Esophagus muscularis mucosa (tissue), 4 donors: ENCODE measurements at places on chromosomes 13 and 19. TPM values are rescaled to one million over a fixed set of nuclear protein-coding genes. Genes with fewer than 3 reads are reported as not detected.
A peak's percentile ranks its signal among the peaks of the same experiment; 100 is the strongest.

YJEFN3 gene
- 3.3 TPM for total RNA-seq

PPM1N gene
- total RNA-seq, result 2.2 TPM

PKN1 gene
- total RNA-seq, result 123 TPM

IZUMO1 gene
- total RNA-seq, result not detected

ARL11 gene
- 0.29 TPM for total RNA-seq

ACOD1 gene
- not detected for total RNA-seq

F2RL3 gene
- 6.5 TPM for total RNA-seq

MIA gene
- total RNA-seq, result 2.1 TPM

CEACAM5 gene
- total RNA-seq, result not detected

ANKLE1 gene
- total RNA-seq, result under 0.01 TPM

OBI1 gene
- total RNA-seq, result 8.3 TPM

MCEMP1 gene
- 2.0 TPM for total RNA-seq

NANOS3 gene
- total RNA-seq, result not detected

TECR gene
- 32.7 TPM for total RNA-seq

HSPB6 gene
- total RNA-seq, result 146 TPM

LILRA2 gene
- 4.6 TPM for total RNA-seq

- no peak for DNase-seq
These were observed 97.0 kb upstream of the ZNF98 start for GRCh38 chr19:22519152-22519551.

GRCh38 chr19:7393459-7393858 is 44.7 kb downstream of the ARHGEF18 start:
- DNase-seq, result no peak

DNA sequence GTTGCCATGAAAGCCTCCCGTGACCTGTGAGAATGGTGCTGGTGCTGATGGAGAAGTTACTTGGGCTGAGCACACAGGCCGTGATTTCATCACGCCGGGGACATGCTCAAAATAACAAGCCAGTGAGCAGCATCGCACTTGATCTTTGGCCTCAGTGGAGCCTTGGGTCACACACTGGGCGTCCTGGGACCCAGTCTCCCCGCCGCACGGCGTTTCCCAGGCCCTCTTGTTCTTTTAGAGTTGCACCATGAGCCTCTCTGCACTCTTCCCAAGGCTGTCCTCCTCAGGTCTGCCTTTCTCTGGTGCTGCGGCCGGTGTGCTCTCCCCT is 9.5 kb upstream of the NDUFS7 start:
- DNase-seq, result no peak

DNA sequence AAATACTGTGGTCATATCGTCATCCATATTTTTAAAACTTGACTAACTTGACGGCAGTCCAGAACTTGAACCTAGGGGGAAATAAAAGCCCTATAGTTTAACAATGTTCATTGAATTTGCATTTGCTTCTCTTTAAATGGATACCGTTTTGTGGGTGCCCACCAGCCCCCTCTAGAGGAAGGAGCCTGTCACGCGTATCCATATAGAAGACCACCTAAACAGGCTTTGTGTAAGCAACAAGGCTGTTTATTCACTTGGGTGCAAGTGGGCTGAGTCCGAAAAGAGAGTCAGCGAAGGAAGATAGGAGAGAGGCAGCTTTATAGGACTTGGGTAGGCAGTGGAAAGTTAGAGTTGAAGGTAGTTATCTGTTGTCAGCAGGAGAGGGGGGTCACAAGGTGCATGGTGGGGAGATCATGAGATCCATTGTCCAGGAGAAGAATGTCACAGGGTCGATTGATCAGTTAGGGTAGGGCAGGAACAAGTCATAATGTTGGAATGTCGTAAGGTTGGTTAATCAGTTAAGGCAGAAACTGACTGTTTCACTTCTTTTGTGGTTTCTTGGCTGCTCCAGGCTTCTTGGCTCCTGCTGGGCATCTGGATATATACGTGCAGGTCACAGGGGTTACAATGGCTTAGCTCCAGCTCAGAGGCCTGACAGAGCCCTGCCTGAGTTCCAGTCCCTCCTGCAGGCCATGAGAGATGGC is 42.5 kb upstream of the ANKRD10 start:
- no peak for DNase-seq

DNA sequence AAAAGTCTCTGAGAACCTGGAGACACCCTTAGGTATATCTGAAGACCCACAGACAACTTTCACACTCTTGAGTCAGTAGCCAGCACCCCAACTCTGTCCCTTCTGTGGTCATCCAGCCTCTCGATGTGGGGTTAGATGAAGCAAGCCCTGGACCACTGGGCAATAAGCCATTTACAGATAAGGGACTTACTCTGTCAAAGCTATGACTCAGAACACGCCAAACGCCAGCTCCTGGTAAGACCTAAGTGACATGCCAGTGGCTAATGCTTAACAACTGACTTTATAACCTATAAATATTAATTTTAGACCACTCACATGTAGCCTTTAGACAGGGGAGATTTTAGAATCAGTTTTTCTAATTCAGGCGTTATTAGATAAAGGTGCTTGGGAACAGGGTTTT is 85.7 kb downstream of the SHISA2 start:
- DNase-seq, result no peak

DNA sequence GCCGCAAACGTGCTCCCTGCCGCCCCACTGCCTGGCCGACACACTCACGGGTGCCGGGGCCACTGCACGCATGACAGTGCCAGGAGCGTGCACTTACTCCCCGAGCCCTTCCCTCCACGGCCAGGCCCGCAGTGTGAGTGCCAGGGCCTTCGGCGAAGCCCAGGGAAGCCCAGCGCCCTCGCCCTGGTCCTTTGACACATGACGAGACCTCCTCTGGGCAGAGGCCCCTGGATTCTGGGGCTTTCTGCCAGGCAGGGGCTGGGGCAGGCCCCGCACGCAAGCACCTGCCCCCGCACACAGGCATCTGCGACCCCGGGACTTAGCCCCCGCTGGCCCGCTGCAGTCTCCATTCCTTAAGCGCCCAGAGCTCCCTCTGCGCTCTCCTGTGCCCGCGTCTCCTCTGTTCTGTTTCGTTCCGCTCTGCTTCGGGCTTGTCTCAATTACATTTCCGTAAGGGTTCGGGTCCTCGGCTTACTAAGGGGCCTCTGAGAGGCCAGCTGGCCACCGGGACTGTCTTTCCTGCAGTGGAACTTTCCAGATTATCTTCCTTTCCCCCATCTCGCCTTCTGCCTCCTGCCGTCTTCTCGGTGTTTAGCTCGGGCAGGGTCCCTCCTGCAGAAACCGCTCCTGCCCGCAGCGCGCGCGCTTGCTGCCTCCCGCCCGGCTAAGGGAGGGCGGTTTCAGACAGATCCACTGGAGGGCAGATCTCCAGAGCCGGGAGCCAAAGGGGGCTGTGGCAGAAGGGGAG is 98.8 kb downstream of the ING1 start:
- no peak for DNase-seq

DNA sequence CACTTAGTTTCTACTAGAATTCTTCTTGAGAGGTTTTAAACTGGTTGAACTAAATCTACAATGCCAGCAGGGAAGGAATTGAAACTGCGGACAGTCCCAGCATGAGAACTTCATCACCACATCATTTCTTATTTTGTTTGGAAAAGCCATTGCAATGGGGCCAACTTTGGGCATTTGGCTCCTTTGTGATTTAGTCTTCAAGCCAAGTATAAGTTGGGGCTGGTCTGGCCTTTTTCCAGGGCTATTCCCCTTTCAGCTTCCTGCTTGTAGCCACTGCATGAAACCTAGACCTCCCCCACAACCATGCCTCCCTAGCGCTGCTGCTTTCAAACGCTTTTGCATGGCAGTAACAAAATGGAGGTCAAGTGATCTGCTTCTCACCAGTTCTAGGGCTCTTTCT is 142.3 kb downstream of the RGCC start:
- DNase-seq, result no peak

- DNase-seq, result no peak
These were observed 19.4 kb downstream of the NOTCH3 start for GRCh38 chr19:15181394-15181793.

DNA sequence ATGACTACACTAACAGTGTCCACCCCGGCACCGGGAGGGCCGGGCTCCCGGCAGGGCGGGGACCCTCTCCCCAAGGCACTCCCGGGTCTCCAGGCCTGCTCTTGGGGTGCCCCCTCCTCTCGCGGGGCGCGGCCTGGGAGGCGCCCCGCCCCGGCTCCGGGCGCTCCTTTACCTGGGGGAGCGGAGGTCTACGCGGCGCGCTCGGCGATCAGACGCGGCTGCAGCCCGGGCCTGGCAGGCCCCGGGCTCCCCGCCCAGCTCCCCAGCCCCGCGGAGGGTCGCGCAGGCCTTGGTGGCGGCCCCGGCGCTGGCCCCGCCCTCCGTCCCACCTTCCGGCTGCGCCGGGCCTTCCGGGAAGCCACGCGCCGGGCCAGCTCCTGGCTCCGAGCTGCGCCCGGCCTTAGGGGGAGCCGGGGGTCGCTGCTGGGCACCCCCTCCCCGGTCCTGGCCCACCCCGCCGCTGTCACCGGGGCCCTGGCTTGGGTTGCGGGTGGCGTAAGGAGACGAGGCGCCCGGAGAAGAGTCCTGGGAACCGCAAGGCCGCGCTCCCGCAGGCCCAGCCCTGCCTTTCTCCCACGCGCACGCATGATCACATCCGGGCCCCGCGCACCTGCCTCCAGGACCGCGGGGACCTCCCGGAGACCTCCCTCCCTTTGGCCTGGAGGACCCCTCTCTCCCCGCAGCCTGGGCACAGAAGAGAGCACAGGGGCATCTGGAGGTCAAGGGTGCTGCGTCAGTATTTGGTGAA is at the start of gene C19orf12:
Gene C19orf12, minus strand, starts transcription at position 309 of the 748 bp plus-strand sequence. CDS start 6,848 bp downstream, outside the sequence.
- DNase-seq, result no peak

- DNase-seq, result no peak
These were observed 22.2 kb upstream of the ZNF181 start for GRCh38 chr19:34711890-34712289.

GRCh38 chr19:51572908-51573307 is 1.8 kb downstream of the ZNF175 start:
- DNase-seq, result no peak

- DNase-seq, result no peak
These were observed 442.9 kb downstream of the FOXO1 start for GRCh38 chr13:40223585-40223984.

- DNase-seq, result no peak
These were observed 98.2 kb upstream of the MCF2L start for GRCh38 chr13:112870737-112871287.

DNA sequence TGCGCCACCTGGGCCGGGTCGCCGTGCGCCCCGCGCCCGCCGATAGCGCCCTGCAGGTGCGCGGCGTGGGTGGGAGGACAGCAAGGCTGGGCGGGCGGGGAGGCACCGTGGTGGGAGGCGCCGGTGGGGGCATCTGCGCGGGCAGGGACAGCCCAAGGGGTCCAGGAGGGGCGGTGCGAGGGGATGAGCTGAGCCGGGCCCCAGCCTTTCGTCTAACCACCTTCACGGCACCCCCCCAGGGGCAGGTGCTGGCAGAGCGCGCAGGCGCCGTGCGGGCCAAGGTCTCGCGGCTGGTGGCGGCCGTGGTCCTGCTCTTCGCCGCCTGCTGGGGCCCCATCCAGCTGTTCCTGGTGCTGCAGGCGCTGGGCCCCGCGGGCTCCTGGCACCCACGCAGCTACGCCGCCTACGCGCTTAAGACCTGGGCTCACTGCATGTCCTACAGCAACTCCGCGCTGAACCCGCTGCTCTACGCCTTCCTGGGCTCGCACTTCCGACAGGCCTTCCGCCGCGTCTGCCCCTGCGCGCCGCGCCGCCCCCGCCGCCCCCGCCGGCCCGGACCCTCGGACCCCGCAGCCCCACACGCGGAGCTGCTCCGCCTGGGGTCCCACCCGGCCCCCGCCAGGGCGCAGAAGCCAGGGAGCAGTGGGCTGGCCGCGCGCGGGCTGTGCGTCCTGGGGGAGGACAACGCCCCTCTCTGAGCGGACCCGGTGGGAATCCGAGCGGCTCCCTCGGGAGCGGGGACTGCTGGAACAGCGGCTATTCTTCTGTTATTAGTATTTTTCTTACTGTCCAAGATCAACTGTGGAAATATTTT is 3.1 kb downstream of the KISS1R start:
- no peak for DNase-seq

DNA sequence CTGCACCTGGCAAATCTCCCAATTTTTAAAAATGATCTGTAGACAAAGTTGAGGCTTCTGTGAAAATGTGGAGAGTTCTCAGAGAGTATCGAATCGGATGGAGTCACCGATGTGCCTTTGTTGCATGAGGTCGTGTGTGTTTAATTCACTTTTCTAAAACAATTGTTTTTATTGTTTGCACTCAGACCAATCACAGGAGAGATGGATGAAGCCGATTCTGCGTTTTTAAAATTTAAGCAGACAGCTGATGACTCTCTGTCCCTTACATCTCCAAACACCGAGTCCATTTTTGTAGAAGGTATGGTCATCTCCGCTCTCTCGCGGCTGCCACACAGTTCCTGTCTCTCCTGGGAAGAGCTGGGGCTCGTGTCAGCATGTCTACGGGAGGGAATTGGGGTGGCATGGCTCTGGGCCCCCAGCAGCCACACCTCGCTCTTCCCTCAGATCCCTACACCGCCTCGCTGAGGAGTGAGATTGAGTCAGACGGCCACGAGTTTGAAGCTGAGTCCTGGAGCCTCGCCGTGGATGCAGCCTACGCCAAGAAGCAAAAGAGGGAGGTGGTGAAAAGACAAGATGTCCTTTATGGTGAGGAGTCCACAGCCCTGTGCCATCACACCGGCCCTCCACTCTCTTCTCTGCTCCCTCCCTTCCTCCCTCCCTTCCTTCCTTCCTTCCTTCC is 47.2 kb downstream of the PEX11G start:
- DNase-seq, result no peak

DNA sequence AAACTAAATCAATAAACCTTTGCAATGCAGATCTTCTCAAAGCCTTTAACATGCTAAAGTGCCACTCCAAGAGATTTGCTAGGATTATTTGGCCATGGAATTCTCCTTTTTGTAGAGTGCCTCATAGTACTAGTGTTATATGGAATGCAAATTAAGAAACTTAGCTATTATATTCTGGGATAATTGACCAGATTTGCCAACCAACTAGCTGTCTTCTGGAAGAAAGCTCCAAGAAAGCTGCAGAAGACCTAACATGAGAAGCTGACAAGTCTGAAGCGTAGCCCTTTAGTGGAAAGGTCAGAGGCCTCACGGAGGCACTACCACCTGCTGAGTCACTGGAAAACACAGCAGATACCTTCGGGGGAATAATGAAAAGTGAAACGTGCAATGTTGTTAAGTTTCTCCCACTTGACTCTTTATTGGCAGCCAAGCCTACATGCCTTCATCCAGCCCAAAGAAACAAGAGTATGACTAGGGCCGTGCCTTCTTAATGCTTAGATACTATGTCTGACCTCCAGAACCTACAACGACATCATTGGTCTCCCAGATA is 29.8 kb upstream of the KATNAL1 start:
- peak; percentile 45 for DNase-seq

DNA sequence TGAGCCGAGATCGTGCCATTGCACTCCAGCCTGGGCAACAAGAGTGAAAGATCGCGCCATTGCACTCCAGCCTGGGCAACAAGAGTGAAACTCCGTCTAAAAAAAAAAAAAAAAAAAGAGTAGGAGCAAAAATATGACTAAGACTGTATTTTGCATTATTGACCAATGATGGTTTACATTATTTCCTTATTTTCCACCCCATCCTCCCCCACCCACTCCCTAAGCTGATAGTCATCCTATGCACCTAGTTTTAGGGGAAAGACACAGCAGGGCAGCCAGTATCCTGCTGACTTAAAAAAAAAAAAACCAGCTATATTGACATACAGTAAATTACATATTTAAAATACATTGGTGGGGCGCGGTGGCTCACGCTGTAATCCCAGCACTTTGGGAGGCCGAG is 25.1 kb downstream of the VAV1 start:
- DNase-seq, result no peak
